ENCODE measurements at places on chromosomes 12 and 14. TPM values are rescaled to one million over a fixed set of nuclear protein-coding genes. Genes with fewer than 3 reads are reported as not detected.
A peak's percentile ranks its signal among the peaks of the same experiment; 100 is the strongest.

Gene ZNF705A
- total RNA-seq, result not detected

DNA sequence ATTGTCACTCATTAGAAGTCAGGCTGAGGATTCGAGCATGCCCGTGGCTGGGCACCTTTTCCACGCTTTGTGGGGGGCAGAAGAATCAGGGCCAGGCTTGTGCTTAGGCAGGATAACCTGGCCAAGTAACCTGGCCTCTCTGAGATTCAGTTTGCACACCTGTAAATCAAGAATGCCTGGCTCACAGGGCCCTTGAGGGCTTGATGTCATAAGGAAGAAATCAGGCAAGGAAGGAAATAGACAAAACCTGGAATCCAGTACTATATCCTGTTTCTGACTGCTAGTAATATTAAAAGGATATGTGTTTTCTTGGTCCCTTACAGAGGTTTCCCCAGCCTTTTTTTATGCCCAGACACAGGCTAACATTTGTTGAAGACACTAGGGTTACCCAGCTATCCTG is 91.9 kb downstream of the SAMD4A start:
- no peak for DNase-seq

Gene TDP1
- 6.5 TPM for total RNA-seq

Gene KRT3
- not detected for total RNA-seq

DNA sequence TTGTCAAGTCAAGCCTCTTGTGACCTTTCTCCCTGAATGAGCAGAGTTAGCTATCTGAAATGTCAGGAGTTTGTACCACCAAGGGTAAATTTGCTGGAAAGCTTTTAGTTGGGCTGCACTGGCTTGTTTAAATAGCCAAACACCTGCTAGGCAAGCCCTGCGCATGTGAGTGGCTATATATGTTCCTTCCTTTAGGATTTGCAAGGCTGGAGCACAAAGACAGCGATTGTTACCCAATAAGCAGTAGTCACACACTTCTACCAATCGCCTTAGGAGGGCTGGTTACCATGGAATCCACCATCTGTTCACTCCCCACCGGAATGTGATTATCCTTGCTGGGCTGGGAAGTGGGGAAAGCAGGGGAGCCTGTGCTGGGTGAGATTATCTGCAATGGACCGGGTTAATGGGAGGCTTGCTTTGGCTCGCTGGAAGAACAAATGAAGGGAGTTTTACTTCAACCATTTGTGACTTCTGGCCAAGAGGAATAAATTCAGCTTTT is 102.5 kb downstream of the FGD4 start:
- DNase-seq, result no peak

DNA sequence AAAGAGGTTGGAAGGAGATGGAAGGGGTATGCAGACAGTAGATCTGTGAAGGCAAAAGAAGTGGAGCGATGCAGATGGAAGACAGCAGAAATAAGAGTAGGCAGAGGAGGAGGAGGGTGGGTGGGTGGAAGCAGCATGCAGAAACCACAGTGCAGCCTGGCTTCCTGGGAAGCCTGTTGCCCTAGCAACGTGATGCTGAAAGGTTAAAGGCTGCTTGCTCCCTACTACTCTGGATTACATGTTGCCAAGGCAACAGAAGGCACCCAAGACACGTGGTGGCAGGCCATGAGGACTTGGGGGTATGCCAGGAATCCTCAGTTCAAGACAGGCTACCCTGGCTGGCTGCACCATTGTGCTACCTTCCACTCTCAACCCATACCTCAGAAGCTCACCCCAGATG is 129.6 kb downstream of the GRIN2B start:
- no peak for DNase-seq

DNA sequence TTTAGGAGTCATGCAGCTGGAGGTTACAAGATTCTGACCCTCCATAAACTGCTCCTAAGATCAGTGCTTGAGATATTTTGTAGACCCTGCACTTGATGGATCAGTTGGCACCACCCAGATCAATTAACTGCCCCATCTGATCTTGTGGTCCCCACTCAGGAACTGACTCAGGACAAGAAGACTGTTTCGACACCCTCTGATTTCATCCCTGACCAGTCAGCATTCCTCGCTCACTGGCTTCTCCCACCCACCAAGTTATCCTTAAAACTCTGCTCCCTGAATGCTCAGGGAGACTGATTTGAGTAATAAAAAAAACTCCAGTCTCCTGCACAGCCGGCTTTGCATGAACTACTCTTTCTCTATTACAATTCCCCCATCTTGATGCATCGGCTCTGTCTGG is 360.2 kb downstream of the GALC start:
- no peak for DNase-seq

Gene TCL1B
- not detected for total RNA-seq

DNA sequence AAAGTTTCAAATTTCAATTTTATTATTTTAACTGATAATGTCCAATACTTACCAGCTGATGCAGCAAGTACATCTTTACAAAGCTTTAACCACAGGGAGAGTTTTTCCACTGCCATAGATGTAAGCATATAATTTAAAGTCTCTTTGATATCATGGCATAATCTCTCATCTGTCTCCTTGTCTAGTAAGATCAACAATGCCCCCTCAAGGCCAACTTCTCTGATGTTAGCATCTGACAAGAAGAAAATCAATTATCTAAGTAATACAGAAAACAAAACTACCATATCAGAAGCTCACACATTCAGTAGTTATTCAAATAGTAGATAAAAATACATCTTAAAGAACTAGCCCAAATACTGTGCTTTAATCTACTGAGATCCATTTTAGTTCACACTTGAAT is 94.2 kb downstream of the HEATR5A start:
- DNase-seq, result no peak

- DNase-seq, result peak; percentile 97
Observed at GRCh38 chr14:64914237-64915028, at the start of gene CHURC1. CHURC1 (plus strand) TSS chr14:64914455; CDS start chr14:64914496, 41 bp downstream.

- DNase-seq, result no peak
Observed at GRCh38 chr14:41385797-41386196, 220.9 kb upstream of the LRFN5 start.

Data from right lobe of liver (tissue), 6 donors.